ENCODE measurements at places on chromosomes 3 and 15.

DNA sequence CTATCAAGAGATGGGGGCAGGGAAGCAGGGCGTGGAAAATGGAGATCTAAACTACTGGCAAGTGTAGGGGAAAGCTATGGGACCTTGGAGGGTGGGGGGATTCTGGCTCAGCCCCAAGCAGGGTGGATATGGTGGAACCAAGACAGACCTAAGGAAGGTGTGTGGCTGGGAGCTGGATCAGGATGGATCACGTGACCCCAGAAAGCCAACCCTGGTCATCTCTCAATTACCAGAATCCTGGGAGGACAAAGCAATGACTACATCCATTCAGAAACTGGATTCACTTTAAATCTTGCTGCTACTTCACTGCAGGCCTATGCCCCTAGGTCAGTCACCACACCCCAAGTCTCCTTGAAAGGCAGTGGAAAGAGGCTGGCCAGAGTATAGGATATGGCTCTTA lies 68.4 kb downstream of the WHAMM start:
- no peak for DNase-seq

DNA sequence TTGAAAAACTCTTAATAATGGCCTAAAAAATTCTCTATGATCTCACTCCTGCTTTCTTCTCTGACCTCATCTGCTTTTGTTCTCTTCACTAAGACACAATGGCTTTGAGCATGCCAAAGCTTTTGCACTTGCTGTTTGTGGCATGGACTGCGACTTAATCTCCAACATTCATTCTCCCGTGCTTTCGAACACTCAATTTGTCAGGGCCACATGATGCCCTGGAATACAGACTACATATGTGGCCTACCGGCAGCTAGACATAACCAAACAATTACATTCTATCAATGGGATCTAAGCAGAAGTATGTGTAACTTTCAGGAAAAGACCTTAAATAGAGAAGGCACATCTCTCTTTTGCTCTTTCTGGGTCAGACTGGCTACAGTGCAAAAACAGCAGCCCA lies 506.5 kb downstream of the MAGI1 start:
- DNase-seq: no peak

- no peak for DNase-seq
These were observed 22.4 kb downstream of the NANOGP8 start for GRCh38 chr15:35062738-35063099.

GRCh38 chr3:22691407-22691806 lies 511.7 kb upstream of the UBE2E2 start:
- DNase-seq: no peak

GRCh38 chr3:45701172-45701867 lies 12.1 kb downstream of the SACM1L start:
- no peak for DNase-seq

DNA sequence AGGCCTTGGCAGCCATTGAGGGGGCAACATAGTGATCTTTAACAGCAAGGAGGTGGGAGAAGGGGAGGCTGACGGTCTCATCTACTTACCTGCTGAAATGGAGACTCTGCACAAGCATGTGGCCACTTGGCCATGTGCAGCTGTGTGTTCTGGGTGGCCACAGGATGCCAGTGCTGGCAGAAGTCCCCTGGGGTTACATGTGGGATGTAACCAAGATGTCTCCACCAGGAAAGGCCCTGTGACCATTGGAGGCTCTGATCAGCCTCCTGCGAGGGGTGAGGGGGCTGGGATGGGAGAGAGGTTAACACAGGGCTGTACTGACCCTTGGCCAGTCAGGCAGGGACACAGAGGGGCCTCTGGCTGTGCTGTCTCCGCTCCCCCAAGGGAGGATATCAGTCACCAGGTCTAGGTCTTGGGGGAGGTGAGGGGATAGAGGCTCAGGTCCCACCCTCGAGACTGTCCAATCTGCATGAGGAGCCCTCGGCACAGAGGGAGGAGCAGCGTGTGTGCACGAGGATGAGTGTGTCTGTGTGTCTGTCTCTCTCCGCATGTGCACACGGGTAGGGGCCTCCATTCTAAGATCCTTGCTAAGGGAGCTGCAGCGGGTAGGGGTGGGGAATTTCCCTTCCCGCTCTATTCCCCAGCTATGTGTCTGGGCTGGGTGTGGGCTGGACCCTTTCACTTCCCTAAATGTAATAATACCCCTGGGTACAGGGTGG lies 19.5 kb downstream of the PRKCD start:
- no peak for DNase-seq

GRCh38 chr3:18888819-18889218 lies 259.5 kb upstream of the KCNH8 start:
- no peak for DNase-seq

- DNase-seq: peak; percentile 33
These were observed 32.9 kb downstream of the DAPK2 start for GRCh38 chr15:64013179-64014062.

GRCh38 chr3:187368251-187369088 lies at the start of gene RTP4:
TSS of gene RTP4 (plus strand) at chr3:187368385. CDS start at chr3:187368442, 57 bp downstream.
- peak; percentile 20 for DNase-seq

DNA sequence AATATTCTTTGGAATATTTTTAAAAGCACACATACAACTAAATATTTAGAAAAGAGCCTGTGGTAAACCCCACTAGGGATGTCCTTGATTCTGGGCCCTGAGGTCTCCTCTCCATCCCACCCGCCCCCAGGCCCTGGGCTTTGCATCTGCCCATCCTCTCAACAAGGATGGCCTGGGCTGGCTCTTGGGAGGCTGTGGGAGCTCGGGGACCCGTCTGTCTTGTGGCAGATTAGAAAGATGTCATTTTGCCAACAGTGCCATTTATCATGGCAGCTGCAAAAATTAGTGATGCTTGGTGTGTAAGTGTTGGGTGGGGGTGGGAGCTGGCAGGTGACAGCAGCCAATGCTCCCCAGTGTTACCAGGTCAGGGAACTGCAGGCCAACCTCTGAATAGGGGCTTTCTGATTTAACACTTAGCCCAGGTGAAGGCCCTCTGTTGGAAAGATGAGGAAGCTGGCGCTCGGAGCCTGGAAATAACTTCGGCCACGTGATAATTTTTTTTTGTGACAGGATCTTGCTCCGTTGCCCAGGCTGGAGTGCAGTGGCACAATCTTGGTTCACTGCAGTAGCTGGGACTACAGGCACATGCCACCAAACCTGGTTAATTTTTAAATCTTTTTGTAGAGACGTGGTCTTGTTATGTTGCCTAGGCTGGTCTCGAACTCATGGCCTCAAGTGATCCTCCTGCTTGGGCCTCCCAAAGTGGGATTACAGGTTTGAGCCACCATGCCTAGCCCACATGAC lies 16.9 kb upstream of the CSPG4 start:
- no peak for DNase-seq

- DNase-seq: no peak
These were observed 27.9 kb downstream of the GTPBP8 start for GRCh38 chr3:113018536-113019181.

- DNase-seq: no peak
These were observed 67.4 kb downstream of the TBC1D2B start for GRCh38 chr15:78010067-78010466.

DNA sequence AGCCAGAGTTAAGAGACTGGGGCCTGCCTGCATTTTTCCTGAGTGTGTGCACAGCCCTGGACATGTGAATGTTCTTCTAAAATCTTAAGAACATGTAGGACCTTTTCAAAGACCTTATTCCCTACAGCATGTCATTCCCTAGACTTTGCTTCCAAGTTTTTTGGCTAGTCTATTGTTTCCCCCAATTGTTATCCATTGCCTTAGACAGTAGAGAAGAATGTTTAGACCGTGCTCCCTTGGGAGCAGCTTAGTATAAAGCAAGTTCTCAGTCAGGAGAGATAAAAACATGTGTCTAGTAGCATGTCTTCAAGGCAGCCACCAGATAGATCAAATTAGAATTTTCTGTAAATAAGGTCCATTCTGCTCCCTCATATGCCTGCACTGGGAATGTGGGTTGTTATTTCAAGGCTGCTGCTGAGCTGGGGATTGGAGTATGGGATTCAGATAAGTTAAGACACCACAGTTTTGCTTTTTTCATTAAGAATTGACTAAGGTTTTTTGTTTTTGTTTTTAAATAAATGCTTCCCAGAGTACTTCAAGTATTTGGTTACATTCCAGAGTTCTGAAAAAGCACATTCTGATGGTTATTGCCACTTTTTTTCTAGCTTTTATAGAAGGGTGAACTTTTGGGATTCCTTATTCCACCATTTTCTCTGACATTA lies 246.7 kb downstream of the RORA start:
- DNase-seq: peak; percentile 51

DNA sequence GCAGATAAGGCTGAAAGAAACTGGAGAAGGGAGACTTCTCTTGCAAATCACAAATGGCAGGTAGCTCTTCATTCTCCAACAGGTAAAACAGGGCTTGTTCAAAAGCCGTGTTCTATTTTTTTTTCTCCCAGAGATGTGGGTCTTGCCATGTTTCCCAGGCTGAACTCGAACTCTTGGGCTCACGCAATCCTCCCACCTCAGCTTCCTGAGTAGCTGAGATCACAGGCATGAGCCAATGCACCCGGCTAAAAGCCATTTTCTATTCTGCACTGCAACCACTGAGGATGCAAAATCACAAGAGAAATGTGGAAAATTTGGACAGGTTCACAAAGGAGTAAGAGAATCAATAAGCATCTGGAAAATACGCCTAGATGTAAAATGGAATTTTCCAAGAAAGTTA lies 19.5 kb downstream of the EIF4E3 start:
- no peak for DNase-seq

DNA sequence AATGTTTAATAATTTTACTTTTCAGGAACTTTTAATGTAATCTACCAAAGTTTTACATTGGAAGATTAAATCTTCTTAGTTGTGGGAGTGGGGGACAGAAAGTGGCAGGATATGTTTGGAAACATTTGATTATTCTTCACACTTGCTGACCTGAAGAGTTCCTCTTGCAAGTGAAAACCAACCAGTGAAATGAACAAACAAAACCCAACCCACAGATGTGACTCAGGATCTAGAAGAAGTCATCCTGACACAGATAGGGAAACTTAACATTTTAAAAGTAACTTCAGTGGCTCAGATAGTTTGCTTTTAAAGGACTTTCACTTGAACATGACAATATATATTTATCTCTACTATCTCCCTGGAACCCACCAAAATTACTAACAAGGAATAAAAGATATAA lies 55.4 kb downstream of the ASTE1 start:
- DNase-seq: no peak

DNA sequence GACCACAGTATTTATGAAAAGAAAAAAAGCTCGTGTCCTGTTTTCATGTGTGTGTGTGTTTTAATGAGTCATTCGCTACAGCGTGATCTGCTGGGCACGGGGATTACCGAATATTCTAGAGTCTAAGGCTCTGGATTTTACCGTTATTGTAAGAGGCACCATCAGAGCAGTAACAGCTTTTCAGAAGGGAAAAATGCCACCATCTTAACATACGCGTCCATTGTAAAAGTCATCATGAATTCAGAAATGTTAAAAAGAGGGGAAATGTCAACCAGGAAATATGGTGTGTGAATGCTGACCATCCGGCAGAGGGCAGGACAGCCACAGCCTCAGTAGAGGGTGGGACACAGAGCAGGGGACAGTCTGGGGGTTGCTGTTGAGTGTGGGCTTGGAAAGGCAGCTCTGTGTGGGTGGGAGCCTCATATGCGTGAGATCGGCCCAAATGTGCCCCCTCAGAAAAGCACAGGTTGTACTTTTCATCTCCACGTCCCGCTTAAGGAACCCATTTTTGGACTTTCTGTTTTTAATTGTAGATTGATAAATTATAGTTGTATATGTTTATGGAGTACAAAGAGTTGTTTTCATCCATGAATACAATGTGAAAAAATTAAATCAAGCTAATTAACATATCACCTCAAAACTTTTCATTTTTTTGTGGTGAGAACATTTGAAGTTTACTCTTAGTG lies 69.6 kb downstream of the ASB7 start:
- peak; percentile 50 for DNase-seq

GRCh38 chr15:58222679-58223078 lies 84.5 kb downstream of the AQP9 start:
- DNase-seq: peak; percentile 53

- no peak for DNase-seq
These were observed 14.2 kb upstream of the GABRR3 start for GRCh38 chr3:98049271-98049670.

DNA sequence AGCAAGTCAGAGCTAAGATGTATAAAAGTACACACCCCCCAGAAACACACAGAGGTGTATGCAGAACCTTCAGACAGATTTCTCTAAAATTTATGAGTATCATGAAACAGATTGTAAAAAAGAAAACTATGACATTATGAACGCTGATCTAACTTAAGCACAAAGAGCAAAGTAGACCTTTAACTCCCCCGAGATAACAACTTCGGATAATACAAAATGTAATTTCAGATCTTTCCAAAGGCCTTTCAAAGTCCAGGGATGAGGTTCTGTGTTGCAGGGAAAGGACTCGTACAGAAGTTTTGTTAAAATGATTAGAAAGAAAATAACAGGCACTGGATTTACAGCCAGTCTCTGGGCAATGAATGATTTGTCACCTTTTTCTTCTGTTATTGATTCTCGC lies 92.8 kb upstream of the FGF12 start:
- no peak for DNase-seq

DNA sequence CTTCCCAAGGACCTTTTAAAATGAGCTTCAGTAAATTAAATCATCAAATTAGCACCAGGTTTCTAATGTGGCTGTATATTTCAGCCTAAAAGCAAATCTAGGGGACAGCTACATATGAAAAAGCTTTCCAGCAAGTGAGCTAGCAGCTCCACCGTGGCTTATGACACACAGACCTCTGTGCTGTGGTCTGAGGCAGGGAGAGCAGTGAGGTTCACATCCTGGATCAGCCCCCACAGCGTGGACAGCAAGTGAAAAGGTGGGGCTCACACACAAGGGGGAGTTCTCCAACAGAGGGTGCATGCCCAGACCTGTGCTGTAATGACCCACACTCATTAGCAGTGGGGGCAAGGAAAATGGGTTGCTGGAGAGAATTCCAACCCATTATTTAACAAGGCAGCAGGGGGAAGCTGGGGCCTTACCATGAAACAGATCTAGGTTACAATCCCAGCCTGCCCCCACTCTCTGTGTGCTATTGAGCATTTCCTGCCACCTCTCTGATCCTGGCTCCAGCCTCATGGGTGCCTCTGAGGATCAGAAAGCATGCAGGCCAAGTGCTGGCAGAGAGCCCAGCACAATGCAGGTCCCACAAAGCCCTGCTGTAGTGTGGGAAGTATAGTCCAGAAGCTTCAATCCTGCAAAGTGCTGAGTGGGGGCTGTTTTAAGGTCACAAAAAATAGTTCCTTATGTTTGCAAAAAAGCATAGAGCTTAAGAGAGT lies 48.2 kb downstream of the RASGRF1 start:
- DNase-seq: no peak

DNA sequence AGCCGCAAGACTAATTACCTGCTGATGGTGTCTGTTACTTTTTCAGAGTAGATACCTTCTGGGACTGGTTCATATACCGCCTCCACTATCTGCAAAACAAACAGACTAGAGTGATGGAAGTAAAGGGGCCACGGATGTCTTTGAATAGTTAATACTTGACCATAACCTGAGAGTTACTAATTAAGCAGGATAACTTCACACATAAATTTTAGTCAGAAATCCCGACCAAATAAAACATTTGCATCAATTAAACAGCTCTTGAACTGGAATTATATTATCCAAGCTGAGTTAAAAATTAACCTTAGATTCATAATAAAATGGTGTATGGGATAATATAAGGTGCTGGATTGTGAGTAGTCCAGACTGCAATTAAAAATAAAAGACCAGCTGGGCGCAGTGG lies 167.7 kb downstream of the NEK10 start:
- DNase-seq: no peak
